Astrocyte (in vitro differentiated cells and primary cell): ENCODE measurements at places on chromosomes 16 and 17. TPM values are rescaled to one million over a fixed set of nuclear protein-coding genes. Genes with fewer than 3 reads are reported as not detected.

CNGB1 gene
- total RNA-seq: not detected in 2 replicates

ATF7IP2 gene
- total RNA-seq: 6.6 and 8.6 TPM in 2 replicates

ALOX15B gene
- total RNA-seq: not detected in 2 replicates

GINS3 gene
- total RNA-seq: 2.5 and 3.6 TPM in 2 replicates

LRRC46 gene
- 0.30 and 0.62 TPM in 2 replicates for total RNA-seq

DPEP2 gene
- total RNA-seq: not detected in 2 replicates

USH1G gene
- total RNA-seq: 0.14 TPM in 1 of 2 replicates, not detected in the other

TRPV3 gene
- total RNA-seq: 0.16 and 0.22 TPM in 2 replicates

MT1G gene
- total RNA-seq: 0.87 TPM in 1 of 2 replicates, not detected in the other

IL34 gene
- 0.34 and 0.38 TPM in 2 replicates for total RNA-seq

SHISA6 gene
- not detected in 2 replicates for total RNA-seq

LAT gene
- total RNA-seq: 2.6 and 3.3 TPM in 2 replicates

CRYM gene
- 0.34 and 0.50 TPM in 2 replicates for total RNA-seq

HCRT gene
- not detected in 2 replicates for total RNA-seq

HEATR9 gene
- not detected in 2 replicates for total RNA-seq

CACNA1G gene
- 0.27 and 0.36 TPM in 2 replicates for total RNA-seq

PLEKHH3 gene
- total RNA-seq: 14.1 and 14.5 TPM in 2 replicates

ARL4D gene
- 19.7 and 26.3 TPM in 2 replicates for total RNA-seq

PRRT2 gene
- 6.2 and 6.7 TPM in 2 replicates for total RNA-seq

SLFN12L gene
- 0.14 TPM in 1 of 2 replicates, not detected in the other for total RNA-seq

FN3K gene
- 4.0 and 4.1 TPM in 2 replicates for total RNA-seq

EXOSC6 gene
- 49.2 and 49.5 TPM in 2 replicates for total RNA-seq

MYO15B gene
- total RNA-seq: 3.5 and 6.2 TPM in 2 replicates

GRIN2C gene
- total RNA-seq: 0.50 and 1.0 TPM in 2 replicates

TTYH2 gene
- 8.0 and 9.8 TPM in 2 replicates for total RNA-seq

USP43 gene
- total RNA-seq: 5.3 and 7.0 TPM in 2 replicates

EFCAB13 gene
- 0.66 and 1.4 TPM in 2 replicates for total RNA-seq

PLD2 gene
- 21.4 and 29.3 TPM in 2 replicates for total RNA-seq

STX1B gene
- 10.7 and 11.0 TPM in 2 replicates for total RNA-seq

FOXC2 gene
- 15.8 and 15.9 TPM in 2 replicates for total RNA-seq

DNAI2 gene
- total RNA-seq: not detected in 2 replicates

MT4 gene
- total RNA-seq: not detected in 2 replicates

FOXJ1 gene
- 0.31 and 0.48 TPM in 2 replicates for total RNA-seq

GPR179 gene
- total RNA-seq: 0.07 and 0.10 TPM in 2 replicates

STH gene
- total RNA-seq: not detected in 2 replicates

TMIGD1 gene
- total RNA-seq: not detected in 2 replicates

CCL17 gene
- total RNA-seq: not detected in 2 replicates

SLC12A3 gene
- total RNA-seq: 0.07 and 0.18 TPM in 2 replicates

SLC5A11 gene
- total RNA-seq: not detected in 2 replicates

SOX15 gene
- total RNA-seq: 1.7 and 4.0 TPM in 2 replicates

OTOP2 gene
- total RNA-seq: not detected in 2 replicates

ST6GALNAC1 gene
- total RNA-seq: not detected in 2 replicates

ABCC11 gene
- total RNA-seq: 0.29 and 0.32 TPM in 2 replicates

CRAMP1 gene
- 15.7 and 18.0 TPM in 2 replicates for total RNA-seq

MYH2 gene
- total RNA-seq: 0.02 TPM in 1 of 2 replicates, not detected in the other

SEBOX gene
- total RNA-seq: not detected in 2 replicates

MED13 gene
- total RNA-seq: 49.3 and 55.0 TPM in 2 replicates

MEIOC gene
- total RNA-seq: 0.45 and 0.55 TPM in 2 replicates

ASPHD1 gene
- total RNA-seq: 43.3 and 44.8 TPM in 2 replicates

CHP2 gene
- total RNA-seq: not detected in 2 replicates

CA5A gene
- total RNA-seq: not detected in 2 replicates

HS3ST4 gene
- total RNA-seq: 0.55 and 1.2 TPM in 2 replicates

LDHD gene
- not detected in 2 replicates for total RNA-seq

TBC1D3I gene
- total RNA-seq: 0.11 and 0.58 TPM in 2 replicates

COG4 gene
- total RNA-seq: 41.7 and 42.6 TPM in 2 replicates

LYZL6 gene
- not detected in 2 replicates for total RNA-seq

C1QTNF8 gene
- total RNA-seq: not detected in 2 replicates
